ENCODE measurements at places on chromosomes 3 and 15.

GRCh38 chr15:52078876-52079700 is 33.5 kb downstream of the BCL2L10 start:
- peak; percentile 42 for DNase-seq

DNA sequence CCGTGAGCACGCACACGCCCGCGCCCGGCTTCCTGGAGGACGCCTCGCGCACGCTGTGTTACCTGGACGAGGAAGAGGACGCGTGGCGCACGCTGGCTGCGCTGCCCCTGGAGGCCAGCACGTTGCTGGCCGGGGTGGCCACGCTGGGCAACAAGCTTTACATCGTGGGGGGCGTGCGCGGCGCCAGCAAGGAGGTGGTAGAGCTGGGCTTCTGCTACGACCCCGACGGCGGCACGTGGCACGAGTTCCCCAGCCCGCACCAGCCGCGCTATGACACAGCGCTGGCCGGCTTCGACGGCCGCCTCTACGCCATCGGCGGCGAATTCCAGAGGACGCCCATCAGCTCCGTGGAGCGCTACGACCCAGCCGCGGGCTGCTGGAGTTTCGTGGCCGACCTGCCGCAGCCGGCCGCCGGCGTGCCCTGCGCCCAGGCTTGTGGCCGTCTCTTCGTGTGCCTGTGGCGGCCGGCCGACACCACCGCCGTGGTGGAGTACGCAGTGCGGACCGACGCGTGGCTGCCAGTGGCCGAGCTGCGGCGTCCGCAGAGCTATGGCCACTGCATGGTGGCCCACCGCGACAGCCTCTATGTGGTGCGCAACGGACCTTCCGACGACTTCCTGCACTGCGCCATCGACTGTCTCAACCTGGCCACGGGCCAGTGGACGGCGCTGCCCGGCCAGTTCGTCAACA is 890 bp downstream of the KBTBD13 start:
- no peak for DNase-seq

DNA sequence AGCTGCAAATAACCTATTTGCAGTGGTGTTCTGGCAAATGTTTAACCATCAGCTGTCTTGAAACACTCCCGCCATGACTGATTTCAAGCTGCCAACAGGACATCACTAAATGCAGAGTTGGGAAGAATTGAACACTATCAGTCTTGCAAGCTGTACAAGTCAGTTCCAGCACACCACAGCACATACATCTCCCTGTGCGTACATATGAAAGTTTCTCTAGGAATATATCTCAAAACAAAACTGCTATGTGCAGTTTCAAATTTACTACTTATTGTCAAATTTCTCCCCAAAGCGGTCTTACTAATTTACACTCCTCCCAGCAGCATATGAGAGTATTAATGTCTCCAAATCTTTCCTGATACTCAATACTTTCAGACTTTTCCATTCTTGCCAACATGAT is 30.4 kb upstream of the CORO2B start:
- DNase-seq: no peak

DNA sequence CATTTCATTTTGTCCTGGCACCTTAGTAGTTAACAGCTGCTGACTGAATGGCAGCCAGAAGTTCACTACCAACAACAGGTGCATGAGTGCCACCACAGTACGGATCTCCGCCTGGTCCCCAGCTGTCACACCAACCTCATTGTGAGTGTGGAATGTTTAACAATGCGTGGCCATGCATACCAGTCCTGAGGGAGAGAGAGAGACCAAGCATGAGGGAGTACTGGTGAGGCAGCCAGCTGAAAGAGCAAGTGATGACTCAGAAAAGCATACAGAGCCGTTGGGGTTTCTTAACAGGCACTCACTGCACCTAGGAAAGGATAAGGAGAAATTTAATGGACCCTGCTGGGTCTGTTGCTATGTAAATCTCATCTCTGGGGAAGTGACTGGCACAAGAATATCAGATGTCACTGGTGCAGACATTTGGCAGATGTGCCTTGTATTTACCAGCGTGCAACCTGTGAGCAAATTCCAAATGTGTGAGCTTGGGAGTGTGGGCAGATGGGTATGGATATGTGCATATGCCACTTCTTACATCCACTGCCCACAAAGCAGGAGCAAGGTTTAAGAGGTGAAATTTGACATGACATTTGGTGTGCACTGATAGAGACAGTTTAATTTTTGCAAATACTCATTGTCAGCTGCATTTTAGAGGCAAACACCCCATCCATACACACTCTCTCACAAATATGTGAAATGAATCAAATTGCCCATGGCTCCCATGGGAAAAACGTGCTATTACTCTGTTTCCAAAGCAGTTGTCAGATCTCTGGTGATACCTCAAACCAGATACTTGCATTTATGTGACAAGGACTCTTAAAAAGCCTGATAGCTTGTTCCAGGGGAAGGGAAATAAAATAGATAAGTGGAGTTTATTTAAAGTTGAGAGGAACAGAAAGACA is 245.2 kb upstream of the ARPP21 start:
- DNase-seq: no peak

- no peak for DNase-seq
These were observed 17.8 kb upstream of the IQCF6 start for GRCh38 chr3:51796854-51797253.

DNA sequence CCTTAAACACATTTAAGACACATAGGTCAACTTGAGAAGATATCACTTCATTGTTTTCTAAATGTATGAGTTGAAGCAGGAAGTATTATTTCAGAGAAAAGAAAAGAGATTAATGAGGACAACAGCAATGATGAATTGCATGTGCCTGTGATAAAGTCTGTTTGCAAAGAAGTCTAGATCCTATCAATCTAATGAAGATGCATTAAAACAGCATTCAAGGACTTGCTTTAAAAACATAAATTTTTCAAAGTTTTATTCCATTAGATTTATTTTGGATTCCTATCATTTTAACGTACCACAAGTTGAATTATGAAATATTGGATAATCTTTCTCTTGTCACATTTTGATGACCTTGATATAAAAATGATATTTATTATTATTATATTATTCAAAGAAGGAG is 642.5 kb upstream of the CCDC54 start:
- DNase-seq: no peak

DNA sequence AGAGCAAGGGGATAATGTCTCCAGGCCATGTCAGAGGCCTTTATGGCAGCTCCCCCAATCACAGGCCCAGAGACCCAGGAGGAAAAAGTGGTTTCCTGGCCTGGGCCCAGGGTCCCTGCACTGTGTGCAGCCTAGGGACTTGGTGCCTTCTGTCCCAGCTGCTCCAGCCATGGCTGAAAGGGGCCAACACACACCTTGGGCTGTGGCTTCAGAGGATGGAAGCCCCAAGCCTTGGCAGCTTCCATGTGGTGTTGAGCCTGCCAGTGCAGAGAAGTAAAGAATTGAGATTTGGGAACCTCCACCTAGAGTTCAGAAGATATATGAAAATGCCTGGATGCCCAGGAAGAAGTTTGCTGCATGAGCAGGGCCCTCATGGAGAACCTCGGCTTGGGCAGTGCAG is 18.1 kb upstream of the TP63 start:
- DNase-seq: no peak

GRCh38 chr3:121096953-121097352 is 188.9 kb downstream of the STXBP5L start:
- DNase-seq: no peak

DNA sequence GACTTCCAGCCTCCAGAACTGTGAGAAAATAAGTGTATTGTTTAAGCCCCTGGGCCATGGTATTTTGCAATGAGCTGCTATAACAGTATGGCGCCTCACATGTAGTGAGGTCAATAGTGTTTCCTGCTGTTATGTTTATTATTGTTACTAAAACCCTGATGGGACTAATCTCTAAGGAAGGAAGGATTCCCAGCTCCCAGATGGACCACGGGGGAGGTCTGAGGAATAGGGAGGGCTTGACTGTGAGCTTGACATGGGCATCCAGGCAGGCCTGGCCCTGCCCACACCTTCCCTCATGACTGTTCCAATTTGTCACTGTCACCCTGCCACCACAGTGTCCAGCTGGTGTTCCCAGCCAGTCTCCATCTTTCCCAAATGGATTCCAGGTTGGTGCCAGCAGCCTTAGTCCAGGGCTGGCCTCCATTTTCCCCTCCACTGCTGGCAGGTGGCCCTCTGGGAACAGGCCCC is 14.5 kb upstream of the SLC41A3 start:
- no peak for DNase-seq

- DNase-seq: no peak
These were observed 234.8 kb upstream of the NR2E3 start for GRCh38 chr15:71575474-71576045.

DNA sequence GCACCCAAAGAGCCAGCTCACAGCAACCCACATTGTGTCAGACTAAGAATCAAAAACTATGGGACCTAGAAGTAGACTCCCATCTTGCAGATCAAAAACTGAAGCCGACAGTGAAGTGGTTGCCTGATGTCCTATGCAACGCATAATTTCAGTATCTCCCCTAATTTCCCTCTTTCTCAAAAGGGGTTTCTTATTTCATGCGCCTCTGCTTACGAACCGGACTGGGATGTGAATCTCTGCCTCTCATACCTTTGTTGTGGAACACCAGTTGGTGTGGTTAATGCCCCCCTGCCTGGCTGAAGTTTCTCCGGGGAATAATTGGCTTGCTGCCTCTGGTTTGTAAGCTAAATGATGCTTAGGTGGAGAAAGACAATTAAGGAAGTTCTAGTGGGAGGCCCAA is 514 bp upstream of the FAM174B start:
- DNase-seq: no peak

GRCh38 chr3:83035704-83036010 is 1274.2 kb upstream of the GBE1 start:
- no peak for DNase-seq

All from stimulated activated CD8-positive, alpha-beta memory T cell treated with anti-CD3 and anti-CD28 coated beads, Interleukin-7, amount 100 ng/mL, for 1 hour (primary cell).